ENCODE measurements at places on chromosomes 16 and 17.

GRCh38 chr17:77847221-77848085, 111.0 kb upstream of the TNRC6C start:
- DNase-seq = no peak

DNA sequence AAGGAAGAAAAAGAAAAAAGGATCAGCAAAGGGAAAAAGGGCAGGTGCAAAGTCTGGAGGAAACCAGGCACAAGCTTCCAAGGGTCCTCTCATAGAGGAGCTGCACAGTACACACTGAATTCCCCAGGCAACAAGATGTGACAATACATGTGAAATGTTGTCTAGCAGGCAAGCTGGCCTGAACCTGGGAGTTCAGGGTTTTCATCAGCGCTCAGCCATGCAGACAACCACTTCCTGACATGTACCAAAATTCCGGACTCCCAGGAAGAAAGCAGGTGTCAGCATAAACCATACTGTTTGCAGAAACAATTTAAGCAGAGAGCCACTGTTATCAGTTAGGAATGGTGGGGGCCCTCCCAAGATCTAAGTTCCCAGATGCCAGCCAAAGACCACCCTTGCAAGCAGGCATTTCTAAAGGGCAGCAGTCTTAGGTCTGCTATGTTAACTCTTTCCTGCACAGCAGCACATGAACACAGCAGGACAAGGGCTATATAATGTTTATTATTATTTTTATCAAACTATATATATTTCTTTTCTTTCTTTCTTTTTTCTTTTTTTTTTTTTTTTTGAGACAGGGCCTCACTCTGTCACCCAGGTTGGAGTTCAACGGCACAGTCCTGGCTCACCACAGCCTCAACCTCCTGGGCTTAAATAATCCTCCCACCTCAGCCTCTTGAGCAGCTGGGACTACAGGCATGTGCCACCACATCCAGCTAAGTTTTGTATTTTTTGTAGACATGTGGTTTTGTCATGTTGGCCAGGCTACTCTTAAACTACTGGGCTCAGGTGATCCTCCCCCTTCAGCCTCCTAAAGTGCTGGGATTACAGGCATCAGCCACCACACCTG, 10.1 kb downstream of the TK2 start:
- DNase-seq = peak; percentile 94

- DNase-seq = no peak
Measured at GRCh38 chr16:86065711-86066110, 166.7 kb downstream of the IRF8 start.

DNA sequence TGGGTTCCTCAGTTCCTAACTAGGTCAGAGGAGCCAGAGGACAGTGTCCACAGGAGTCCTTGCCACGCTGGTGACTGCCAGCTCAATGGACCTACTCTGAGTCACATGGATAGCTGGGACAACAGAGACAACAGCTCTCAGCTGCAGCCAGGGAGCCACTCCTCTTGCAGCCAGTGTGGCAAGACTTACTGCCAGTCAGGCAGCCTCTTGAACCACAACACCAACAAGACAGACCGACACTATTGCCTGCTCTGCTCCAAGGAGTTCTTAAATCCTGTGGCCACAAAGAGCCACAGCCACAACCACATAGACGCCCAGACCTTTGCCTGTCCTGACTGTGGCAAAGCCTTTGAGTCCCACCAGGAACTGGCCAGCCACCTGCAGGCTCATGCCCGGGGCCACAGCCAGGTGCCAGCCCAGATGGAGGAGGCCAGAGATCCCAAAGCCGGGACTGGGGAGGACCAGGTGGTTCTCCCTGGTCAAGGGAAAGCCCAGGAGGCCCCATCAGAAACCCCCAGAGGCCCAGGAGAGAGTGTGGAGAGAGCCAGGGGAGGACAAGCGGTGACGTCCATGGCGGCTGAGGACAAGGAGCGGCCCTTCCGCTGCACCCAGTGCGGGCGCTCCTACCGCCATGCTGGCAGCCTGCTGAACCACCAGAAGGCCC, 6.7 kb downstream of the ZNF646 start:
- DNase-seq = no peak

DNA sequence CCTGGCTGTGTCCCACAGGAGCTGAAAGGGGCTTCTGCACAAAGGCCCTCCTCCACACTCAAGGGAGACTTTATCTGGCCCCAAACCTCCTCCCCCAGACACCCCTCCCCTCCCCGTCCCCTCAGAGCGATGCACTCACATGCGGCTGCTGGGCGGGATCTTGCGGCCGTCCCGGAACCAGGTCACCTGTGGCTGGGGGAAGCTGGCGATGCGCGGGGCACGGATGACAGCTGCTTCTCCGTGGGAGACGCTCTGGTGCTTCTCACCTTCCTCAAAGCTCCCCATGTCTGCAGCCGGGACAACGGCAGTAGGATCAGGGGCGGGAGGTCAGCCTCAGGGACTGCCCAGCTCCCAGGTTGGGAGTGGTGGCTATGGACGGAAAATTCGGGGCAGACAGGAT, 144.0 kb upstream of the CDC42EP4 start:
- DNase-seq = no peak

DNA sequence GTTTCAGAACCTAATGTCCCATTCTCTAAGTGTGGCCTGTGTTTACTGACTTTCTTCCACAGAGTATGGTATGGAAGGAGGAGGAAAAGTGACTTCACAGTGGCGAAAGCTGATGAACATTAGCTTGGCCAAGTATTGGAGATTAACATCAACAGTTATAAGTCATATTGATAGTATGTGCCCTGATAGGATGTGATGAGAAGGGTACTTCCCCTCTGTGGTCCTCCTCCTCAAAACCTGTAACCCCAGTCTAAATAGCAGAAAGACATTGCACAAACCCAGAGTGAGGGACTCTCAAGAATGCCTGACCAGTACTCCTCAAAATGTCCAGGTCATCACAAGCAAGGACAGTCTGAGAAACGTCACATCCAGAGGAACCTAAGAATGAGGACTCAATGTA, 73.1 kb downstream of the CLEC16A start:
- DNase-seq = no peak

DNA sequence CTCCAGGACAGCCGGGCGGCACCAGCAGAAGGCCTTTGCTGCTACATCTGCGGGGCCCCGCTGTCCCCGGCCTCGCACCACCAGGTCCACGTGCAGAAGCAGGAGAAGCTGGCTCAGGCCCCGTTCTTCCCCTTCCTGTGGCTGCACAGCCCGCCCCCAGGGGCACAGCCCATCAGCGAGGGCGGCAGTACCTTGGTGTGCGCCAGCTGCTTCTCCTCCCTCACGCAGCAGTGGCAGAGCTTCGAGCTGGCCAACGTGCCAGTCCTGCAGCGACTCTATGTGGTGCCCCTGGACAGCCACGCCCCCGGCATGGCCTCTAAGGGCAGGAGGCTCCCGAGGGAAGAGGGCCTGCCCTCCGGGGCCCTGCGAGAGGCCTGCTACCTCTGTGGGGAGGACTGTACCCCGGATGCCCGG, 58.3 kb upstream of the CIBAR2 start:
- no peak for DNase-seq

GRCh38 chr17:38669520-38669919, 5.2 kb downstream of the EPOP start:
- no peak for DNase-seq

- DNase-seq = no peak
Measured at GRCh38 chr16:78461087-78461486, 361.6 kb downstream of the WWOX start.

DNA sequence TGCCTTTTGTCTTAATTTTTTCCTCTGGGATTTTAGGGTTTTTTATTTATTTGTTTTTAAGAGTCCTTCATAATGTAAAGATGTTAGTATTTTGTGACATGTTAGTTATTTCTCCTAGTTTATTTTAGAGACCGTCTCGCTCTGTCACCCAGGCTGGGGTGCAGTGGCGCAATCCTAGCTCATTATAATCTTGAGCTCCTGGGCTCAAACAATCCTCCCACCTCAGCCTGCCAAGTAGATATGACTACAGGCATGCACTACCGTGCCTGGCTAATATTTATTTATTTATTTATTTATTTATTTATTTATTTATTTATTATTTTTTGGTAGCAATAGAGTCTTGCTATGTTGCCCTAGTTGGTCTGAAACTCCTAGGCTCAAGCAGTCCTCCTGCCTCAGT, 37.4 kb upstream of the ARHGAP17 start:
- DNase-seq = no peak

DNA sequence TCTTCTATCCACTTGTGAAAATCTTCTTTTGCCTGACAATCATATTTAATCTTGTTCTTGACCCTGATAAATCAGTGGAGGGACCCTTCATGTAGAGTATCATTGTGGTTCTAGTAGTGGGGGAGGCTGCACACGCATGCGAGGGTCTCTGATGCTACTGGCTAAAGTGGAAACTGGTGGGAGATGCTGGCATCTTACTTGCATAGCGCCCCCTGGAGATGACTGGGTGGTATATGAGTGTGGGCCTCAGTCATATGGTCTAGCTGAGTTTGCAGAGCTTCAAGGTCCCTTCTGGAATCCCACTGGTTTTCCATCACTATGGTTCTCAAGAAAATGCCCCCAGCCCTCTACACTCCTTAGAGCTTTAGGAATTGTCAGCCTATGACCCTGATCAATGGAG, 236.4 kb upstream of the AXIN2 start:
- no peak for DNase-seq

- no peak for DNase-seq
Measured at GRCh38 chr17:65104541-65104940, 32.6 kb upstream of the RGS9 start.

GRCh38 chr17:15780188-15780587, 48.1 kb downstream of the TBC1D26 start:
- DNase-seq = no peak

- no peak for DNase-seq
Measured at GRCh38 chr17:39920218-39921210, 2.1 kb upstream of the GSDMB start.

- DNase-seq = no peak
Measured at GRCh38 chr17:2174014-2174413, 119.1 kb downstream of the HIC1 start.

DNA sequence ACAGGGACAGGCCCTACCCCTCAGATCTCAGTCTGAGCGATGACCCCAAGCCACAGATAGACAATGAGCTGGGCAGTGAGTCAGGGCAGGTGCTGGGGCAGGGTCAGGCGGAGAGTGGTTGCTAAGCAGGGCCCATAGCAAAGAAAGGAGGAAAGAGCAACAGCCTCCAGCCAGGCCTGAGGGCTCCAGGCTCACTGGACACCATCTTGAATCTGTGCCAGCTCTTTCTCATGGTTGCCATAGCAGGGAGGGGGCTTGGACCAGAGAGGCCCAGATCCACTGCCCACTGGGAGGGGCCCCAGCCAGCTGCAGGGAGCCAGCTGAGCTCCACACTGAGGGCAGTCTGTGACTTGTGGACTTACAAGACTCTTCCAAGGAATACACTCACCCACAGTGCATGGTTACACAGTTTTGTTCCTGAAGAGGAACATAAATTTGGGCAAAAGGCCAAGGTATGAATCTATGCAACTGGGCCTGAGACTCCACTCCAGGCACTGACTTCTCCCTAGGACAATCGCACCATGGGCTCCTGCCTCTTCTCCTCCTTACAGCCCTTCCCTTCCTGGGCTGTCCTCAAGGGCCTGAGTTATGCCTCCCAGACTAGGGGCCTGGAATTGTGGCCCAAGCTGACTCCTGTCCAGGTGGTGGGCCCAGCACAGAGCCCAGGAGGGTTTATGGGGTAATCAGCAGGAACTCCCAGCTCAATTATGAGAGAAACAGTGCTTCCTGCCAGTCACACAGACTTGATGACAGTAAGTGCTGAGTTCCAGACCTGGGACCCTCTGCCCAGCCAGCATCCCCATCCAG, 59.9 kb downstream of the BEAN1 start:
- DNase-seq = peak; percentile 87

- DNase-seq = no peak
Measured at GRCh38 chr16:10609402-10609774, 29.0 kb upstream of the EMP2 start.

GRCh38 chr16:67521095-67521804, 7.4 kb upstream of the RIPOR1 start:
- DNase-seq = peak; percentile 90

- peak; percentile 74 for DNase-seq
Measured at GRCh38 chr17:57021226-57021940, 43.5 kb downstream of the SCPEP1 start.

- no peak for DNase-seq
Measured at GRCh38 chr17:10112962-10113361, 85.4 kb downstream of the GAS7 start.

DNA sequence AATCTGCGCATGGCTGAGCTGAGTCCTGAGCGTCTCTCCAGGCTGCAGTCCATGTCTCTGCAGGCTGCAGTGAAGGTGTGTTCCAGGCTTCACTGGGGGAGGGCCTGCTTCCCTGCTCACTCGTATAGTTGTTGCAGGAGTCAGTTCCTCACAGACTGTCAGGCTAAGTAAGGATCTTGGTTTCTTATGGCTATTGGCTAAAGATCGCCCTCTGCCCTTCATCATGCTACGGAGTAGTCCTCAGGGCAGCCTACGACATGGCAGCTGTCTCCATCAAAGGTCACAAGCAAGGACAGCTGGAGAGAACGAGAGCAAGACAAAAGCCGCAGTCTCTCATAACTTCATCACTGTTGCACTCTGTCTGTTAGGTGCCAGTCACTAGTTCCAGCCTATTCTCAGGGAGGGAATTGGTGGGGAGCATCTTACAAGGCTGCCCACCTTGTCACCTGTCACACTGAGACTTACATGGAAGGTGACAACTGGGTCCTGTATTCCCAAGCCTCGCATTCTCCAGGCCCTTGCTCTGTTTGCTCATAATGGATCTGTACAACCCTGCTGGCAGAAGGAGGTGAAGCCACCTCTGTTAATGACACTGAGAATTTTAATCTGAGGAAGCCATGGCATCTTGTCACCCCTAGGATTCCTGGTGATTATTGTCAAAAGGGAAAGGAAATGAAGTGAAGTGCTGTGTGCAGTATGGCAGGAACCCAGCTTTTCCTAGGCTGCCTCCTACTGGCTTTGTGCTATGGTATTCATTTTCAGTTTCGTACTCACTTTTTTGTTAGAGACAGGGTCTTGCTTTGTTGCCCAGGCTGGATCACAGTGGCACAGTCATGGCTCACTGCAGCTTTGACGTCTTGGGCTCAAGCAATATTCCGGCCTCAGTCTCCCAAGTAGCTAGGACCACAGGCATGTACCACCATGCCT, 43.4 kb downstream of the MFSD11 start:
- DNase-seq = no peak

DNA sequence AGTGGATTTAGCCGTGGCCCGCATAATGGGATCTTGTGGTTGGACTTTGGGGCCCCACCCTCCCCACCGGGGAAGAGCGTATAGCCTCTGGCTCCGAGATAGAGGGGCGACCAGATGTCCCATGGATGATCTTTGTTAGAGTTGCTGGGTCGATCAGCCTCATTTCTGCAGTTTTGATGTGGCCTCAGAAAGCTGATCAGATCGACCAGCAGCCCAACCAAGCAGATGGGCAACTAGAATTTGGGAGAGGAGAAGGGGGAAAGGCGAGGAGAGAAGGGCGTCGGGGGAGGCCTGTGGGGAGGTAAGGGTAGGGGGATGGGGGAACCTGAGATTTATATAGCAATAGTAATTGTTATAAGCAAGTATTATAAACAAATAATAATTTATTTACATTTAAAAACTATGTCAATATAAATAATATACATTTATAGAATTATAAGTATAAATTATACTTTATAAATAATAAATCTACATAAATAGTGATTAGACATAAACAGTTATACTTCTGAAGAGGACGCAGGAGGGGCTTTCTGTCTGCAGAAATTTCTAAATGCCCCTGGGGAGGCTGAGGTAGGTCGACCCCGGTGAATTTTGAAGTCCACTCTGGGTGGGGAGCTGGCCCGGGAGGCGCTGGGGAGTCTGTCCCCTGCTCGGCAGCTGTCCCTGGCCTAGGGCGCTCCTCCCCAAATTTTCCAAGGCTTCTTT, 136.3 kb downstream of the KCNJ12 start:
- no peak for DNase-seq

Data from renal cortical epithelial cell (primary cell).